ENCODE measurements at places on chromosomes 2 and 18.

- DNase-seq: no peak
Observed at GRCh38 chr2:60644951-60645350, 91.5 kb upstream of the BCL11A start.

DNA sequence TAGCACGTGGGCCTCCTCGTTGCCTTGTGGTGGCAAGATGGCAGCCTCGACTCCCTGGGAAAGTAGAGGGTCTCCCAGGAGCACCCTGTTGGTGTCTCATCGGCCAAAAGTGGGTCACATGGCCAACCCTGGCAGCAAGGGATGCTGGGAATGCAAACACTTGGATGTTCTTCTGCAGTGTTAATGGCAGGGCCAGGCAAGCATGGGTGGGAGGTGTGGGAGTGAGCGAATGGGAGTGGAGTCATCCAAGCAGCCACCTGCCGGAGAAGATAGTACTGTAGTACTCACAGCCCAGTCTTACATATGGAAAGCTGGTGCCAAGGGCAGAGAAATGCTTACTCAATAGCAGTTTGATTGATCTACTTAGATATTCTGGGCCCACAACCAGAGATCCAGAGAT is 122.2 kb downstream of the INHBB start:
- no peak for DNase-seq

- no peak for DNase-seq
Observed at GRCh38 chr2:39068299-39069135, 52.3 kb downstream of the SOS1 start.

GRCh38 chr2:57906152-57906732 is 140.4 kb upstream of the VRK2 start:
- peak; percentile 70 for DNase-seq

DNA sequence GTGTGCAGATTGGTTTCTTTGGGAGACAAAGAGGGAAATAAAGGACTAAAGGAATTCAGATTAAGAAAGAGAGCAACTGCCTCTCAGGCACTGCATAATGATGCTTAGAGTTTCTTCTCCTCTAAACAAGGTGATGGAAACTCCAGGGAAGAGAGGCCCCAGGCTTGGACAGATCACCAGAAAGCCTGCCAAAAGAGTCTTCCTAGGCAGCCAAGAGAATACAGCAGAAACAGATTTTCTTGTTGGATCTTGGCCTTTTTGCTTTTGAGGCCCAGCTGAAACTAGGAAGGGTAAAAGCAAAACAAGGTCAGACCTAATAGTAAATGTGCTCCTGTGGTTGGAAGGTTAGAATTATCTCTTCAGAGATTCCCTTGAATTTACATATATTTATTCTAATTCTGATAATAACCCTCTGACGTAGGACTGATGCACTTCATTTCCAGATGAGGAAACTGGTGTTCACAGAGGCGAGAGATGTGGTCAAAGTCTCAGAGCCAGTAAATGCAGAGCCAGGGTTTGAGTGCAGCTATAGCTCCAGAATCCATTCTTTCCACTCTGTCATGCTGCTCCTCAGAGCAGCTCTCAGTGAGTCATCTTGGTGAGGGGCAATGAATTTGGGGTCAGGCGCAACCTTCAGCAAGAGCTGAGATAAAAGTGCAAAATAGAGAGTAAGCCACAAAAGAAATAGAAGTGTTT is 142.3 kb upstream of the FBXO11 start:
- no peak for DNase-seq

GRCh38 chr2:55899881-55900280 is 23.7 kb downstream of the EFEMP1 start:
- no peak for DNase-seq

- DNase-seq: peak; percentile 40
Observed at GRCh38 chr2:64525317-64525613, 1.1 kb downstream of the AFTPH start.

DNA sequence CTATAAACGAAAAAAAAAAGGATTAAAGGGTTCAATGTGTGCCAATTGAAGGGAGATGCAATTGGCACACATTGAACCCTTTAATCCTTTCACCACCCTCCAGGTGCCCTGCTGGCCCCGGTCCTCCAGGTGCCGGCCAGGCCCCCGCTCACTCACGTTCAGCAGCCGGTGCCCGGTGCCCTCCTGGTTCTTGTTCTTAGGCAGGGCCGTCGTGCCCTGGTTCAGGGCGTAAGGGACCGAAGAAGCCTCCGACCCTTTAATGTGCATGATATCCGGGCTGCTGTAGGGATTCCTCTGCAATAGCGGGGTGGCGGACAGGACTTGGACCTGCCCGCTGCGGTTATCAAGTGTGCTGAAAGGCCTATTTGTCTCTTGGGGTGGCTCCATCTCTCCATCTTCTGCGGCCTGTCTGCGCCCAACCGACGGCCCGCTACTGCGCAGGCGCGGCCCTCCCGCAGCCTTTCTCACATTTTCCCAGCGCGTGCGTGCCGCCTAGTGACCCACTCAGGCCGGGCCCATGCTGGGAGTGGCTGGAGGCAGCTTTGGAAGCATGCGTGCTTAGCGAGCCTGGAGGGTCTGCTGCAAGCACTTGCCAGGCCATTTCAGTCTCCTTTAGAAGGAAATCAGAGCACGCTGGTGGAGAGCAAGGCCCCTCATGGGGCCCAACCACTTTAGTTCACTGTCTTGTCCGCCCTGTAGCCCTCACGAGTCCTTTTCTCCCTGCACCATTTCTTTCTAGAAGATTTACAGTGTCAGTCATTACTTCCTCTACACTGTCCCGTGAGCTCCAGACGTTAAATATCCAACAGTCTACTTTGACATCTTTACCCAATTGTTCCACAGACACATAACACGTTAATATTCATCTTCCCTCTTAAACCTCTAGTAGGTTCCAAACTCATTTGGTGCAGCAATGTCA is 24.3 kb downstream of the TMEM237 start:
- DNase-seq: peak; percentile 33

GRCh38 chr18:77223653-77224052 is 26.0 kb upstream of the GALR1 start:
- DNase-seq: no peak

GRCh38 chr18:73009691-73010090 is 141.9 kb upstream of the NETO1 start:
- DNase-seq: no peak

DNA sequence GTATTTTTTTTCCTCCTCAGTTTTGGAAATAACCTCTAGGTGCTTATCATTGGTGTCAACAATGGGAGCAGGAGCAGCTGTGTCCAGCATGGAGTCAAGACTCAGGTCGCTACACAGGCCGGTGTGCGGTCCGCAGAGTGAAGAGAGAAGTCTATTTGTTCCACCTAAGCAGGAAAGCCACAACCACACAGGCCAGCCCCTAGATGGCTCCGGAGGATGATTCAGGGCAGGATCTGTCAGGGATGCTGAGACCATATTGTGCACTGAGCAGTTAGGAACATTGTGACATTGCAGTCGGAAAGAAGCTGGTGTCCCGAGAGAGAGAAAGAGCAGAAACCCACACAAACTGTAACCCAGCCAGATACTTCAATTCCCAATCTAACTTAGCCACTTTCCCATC is 136.9 kb downstream of the GAREM1 start:
- DNase-seq: no peak

GRCh38 chr2:148479398-148479797 is 165.2 kb upstream of the EPC2 start:
- peak; percentile 72 for DNase-seq

DNA sequence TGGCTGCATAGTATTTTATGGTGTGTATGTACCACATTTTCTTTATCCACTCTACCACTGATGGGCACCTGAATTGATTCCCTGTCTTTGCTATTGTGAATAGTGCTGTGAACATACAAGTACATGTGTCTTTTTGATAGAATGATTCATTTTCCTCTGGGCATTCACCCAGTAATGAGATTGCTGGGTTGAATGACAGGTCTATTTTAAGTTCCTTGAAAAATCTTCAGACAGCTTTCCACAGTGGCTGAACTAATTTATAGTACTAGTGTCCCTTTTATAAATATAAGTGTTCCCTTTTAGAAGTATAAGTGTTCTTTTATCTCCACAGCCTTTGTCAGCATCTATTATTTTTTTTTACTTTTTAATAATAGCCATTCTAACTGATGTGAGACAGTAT is 303.9 kb upstream of the EPHA4 start:
- no peak for DNase-seq

DNA sequence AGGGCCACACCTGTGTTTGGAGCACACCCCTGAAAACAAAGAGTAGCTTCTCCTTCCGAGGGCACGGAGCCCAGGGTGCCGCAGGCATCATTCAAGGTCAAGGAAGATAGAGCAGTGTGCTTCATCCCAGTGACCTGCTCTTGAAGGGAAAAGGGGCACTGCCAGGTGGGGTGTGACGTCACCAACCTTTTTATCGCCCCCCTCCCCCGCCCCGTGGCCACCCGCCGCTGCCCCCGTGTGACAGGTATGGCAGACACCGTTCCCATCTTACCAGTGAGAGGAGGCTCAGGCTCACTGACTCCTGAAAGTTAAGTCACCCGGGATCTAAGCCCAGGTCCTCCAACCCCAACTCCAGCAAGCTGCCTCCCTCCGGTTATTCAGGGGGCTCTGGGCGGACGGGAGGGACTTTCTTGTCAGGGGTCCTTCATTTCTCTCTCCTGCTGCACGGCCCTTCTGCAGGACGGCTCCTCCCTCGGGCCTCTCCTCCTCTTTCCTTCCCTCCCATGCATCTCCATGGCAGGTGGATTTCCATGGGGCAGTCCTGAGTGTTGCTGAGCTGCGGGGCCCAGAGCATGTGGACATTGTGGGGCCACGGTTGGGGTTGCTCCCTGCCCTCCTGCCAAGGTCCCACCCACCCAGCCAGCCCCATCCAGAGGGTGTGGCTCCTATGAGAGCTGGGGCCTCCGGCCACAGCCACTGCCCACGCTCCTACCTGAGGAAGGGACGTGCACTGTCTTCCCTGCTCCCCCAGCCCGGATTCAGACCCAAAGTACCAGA is 114.1 kb upstream of the HDAC4 start:
- DNase-seq: no peak

DNA sequence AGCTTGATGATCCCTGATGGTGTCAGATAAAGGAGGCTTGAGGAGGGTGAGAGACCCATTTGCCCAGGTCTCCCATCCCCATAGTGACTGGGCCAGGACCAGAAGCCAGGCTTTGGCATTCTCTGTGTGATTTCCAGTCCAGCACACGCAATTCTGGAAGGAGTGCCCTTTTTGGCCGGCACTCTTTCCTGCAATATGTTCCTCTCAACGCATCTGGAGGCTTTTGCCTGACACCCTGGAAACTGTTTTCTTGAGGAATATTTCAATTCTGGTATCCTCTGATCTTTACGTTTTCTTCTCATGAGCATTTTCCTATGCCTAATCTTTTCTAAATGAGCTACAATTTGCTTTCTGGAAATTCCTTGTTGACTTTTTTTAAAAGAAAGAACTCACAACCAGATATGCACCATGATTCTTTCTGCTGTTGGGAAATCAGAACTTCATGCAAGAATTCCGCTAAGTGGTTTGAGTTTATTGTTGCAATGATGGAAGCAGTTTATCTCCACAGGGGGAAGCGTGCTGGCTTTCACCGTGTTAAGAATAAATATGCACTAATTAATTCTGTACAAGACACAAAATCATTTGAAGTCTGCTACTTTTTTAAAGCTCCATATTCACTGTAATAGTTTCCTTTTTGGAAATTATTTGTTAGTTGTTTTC is 143.7 kb downstream of the NAPG start:
- DNase-seq: no peak

DNA sequence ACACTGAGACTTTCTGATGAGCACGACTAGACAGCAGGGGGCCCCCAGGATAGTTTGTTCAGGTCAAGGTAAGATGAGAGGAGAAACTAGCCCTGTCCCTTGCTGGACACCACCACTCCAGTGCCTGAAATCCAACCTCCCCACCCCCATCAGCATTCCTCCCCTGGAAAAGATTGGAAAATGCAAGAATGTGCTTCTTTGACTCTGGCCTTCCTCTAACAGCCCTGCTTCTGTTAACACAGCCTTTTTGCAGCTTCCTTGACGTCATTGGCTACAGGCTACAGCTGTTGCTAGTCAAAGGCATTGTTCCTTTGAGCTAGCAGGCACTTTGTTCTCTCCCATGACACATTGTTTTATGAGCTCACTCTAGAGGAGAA is 20.1 kb upstream of the LTBP1 start:
- no peak for DNase-seq

GRCh38 chr2:236014408-236015131 is 153.6 kb downstream of the GBX2 start:
- DNase-seq: no peak

- DNase-seq: no peak
Observed at GRCh38 chr2:47095349-47096020, 59.6 kb downstream of the STPG4 start.

DNA sequence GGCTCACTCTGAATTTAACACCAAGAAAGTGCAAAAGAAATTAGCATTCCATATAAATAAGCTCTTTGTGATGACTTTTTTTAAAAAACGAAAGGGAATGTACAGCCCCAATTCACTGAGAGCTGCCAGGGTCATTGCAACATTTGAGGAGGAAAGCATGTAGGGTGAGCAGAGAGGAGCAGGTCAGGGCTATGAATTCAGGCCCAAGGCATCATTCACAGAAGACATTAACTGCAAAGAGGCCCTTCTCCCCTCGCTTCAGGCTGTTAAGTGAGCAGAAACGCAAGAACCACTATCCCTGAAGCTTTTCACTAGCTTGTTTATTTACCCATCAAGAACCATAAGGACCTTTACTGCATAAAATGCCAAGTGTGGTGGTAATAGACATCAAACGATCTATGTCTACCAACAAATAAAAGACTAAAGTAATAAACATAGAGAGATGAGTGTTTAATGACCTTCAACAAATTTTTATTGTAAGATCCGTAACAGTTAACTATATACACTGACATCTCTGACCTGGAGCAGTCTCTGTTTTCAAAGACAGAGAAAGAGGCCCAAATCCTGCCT is 333.1 kb upstream of the HNRNPA3 start:
- no peak for DNase-seq

DNA sequence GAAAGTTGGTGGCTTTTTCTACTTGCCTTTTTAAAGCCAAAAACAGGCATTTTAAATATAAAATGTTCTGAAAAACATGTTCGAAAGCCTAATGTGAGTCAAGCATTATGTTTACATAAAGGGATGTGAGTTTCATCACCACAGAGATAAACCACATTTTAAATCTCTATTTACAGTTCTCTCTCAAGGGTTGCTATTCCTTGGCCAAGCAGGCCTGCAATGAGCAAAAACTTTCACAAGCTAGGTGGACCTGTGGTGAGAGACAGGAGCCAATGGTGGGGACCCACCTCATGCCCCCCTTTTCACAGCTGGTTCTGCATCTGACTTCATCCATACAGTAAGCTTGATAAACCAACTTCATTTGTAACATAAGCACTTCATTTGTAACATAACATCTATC is 65.1 kb downstream of the CUL3 start:
- DNase-seq: no peak

GRCh38 chr2:9480157-9480556 is 5.8 kb downstream of the IAH1 start:
- no peak for DNase-seq

DNA sequence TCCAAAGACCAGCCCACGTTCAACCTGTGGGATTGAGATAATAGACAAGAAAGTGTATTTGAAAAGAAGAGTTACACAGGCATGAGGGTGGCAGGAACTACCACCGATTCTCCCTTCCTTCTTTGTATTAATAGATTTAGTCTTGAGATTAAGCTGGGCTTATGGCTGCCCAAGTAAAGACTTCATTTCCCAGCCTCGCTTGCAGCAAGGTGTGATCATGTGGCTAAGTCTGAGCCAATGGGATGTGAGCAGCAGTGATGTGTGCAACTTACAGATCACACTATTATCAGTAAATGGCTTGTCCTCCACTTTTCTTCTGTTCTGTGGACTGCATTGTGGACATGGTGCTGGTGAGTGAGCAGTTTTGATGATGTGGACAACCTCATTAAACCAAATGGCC is 101.7 kb downstream of the POLR1A start:
- DNase-seq: peak; percentile 28

- DNase-seq: no peak
Observed at GRCh38 chr2:121211689-121212151, 73.3 kb downstream of the TFCP2L1 start.
